ENCODE measurements at places on chromosomes 2 and 18. TPM values are rescaled to one million over a fixed set of nuclear protein-coding genes. Genes with fewer than 3 reads are reported as not detected.

GRCh38 chr2:126177479-126177878 is 478.5 kb upstream of the GYPC start:
- no peak for DNase-seq

The MEIS1 gene
- total RNA-seq: 84.6 TPM

DNA sequence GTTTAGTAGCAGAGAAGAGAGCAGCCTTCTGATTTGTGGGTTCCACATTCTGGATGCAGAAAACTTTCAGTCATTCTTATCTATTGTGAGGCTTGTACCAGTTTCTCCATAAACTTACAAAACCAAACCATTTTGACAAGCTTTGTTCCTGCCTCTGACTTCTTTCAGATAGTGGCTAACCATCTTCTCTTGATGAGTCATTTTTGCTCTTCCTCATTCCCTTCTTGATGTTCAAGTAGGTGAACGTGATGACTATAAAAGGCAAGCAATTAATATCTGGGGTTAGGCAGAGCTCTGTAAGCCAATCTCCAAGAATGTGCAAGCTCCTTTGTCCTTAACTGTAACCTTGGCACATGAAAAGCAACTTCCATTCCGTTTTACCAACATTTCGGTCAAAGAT is 2083.1 kb upstream of the PIK3C3 start:
- DNase-seq: no peak

GRCh38 chr2:71722286-71722685 is 268.9 kb downstream of the DYSF start:
- no peak for DNase-seq

The C2orf66 gene
- 0.33 TPM for total RNA-seq

The DNER gene
- total RNA-seq: 0.78 TPM
